Naive thymus-derived CD4-positive, alpha-beta T cell (primary cell): ENCODE measurements at places on chromosomes 1 and 21.
A peak's percentile ranks its signal among the peaks of the same experiment; 100 is the strongest.

DNA sequence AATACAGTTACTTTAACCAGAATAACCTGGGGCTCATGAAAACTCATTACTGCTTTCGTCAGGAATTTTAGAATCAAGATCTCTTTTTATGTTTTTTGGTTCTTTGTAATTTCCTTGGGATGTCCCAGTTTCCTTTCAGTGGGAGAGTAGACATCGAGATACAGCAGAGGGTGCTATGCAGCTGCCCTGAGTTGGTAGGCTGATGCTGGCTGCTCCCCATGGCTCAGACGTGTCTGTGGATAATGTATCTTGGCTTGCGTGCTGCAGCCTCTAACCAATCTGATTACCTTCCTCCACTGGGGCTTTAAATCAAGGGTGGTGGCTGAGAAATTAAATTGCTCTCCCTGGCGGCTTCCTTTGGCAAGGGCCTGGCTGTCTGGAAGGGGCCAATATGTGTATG is 253.7 kb downstream of the CACNA1E start:
- DNase-seq: no peak

DNA sequence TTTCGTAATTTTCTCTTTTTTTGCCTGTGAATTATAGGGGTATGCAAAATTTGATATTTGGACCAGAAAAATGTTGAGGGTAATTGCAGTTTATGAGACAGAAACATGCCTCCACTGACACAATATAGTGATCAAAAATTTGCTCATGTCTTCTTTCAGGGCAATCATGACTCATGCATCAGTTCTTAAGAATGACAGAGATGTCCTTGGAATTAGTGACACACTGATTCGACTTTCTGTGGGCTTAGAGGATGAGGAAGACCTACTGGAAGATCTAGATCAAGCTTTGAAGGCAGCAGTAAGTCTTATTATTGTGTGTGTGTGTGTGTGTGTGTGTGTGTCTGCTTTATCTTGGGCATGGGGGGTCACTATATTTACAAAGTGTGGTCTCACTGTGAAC is 27.5 kb downstream of the CTH start:
- no peak for DNase-seq

GRCh38 chr1:163083690-163084089 is 14.5 kb downstream of the RGS4 start:
- no peak for DNase-seq

GRCh38 chr1:212981025-212981495 is 30.7 kb downstream of the VASH2 start:
- no peak for DNase-seq

GRCh38 chr1:19661721-19662228 is 2.9 kb upstream of the HTR6 start:
- peak; percentile 35 for DNase-seq

GRCh38 chr21:41864311-41865001 is 14.7 kb downstream of the PRDM15 start:
- no peak for DNase-seq

DNA sequence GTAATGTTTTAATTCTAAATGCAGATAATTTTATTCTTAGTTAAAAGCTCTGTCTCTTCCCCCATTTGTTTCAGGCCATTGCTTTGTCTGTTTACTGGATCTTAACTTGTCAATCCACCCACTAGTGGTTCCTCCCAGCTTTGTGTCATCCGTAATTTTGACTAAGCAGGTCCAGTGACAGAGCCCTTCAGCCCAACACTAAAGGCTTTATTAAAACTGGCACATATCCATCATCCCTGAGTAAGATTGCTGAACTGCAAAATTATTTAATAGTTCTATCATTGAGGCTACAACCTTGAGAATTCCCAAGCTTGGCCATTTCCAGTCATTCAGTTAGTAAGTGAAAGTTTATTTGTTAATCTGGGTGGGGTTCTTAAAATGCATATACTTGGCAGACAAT is 96.7 kb downstream of the NGF start:
- no peak for DNase-seq

DNA sequence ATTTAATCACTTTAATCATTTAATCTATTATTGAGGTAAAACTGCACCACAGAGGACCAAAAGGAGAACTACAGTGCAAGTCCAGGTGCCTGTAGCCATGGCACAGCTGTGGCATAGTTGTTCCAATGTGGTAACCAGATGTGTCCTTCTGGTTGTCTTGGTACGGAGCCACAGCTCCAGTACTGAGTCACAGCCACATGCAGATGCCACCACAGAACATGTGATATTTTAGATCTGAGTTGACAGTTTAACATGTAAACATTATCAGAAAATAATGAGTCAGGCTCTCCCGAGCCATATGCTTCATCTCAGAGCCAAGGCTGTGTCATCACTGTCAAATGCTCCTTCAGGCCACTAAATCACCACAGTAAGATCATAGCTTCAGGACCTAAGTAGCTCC is 56.4 kb upstream of the RGS7 start:
- DNase-seq: no peak
